ENCODE measurements at places on chromosomes 6 and 20.

DNA sequence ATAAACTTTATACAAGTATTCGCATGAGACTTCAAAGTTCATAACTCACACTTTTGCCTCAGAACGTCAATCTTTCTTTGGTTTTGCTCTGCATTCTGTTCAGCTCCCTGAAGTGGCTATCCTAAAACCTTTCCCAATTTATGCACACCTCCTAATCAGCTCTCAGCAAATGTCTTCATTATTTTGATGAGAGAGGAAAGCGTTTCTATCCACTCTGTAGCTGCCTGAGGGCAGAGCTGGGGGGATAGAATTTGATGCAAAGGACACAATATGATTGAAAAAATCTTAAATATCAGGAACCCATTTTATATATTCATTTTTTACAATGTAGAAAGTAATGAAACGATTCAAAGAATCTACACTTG is 66.8 kb downstream of the MOXD1 start:
- DNase-seq = no peak

DNA sequence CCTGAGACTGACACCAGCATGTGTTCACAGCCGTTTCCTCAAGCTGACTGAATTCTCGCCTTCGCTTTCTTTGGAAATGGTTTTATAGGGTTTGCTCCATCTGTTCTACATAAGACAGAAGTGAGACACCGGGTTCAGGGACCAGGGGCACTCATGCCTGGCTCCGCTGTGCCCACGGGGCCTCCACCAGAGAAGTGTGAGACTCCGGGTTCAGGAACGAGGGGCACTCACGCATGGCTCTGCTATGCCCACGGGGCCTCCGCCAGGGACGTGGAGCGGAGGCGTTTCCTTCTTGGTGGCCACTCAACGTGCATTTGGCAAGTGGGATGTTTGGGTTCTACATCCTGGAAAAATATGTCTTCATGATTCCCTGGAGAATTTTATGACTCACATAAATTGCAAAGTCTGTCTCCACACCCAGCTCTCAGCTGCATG is 106.6 kb downstream of the RNASET2 start:
- DNase-seq = no peak

DNA sequence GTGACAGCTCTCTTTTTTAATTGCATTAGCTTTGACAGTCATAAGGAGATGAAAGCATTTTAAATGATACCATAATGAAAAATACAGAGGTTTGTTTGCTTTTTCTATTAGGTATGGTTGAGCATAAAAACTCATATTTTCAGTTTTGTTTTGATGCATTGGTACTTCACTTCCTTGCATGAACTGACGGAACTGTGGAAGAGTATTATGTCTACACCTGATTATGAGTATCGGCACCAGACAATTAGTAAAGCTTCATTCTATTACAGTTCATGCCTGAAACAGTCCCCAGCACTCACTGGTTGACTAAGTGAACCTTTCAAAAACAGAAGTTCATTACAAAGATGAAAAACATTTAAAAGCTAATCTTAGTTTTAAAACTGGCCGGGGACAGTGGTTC is 593.0 kb downstream of the GRIK2 start:
- DNase-seq = no peak

- no peak for DNase-seq
These were observed 107.9 kb downstream of the DNAH8 start for GRCh38 chr6:38822963-38823362.

DNA sequence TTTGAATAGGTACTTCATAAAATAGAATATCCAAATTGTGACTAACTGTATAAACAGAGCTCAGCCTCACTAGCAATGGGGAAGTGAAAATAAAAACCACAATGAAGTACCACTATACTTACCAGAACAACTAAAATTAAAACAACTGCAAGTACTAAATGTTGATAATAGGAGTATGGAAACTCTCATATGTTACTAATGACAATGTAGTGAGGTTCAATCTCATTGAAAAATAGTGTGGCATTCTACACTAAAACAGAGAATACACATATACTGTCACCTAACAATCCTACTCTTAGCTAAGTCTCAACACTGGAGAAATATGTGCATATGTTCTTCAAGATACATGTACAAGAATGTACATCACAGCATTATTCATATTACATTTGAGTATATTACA is 132.0 kb upstream of the CARMIL1 start:
- DNase-seq = no peak

- no peak for DNase-seq
These were observed 2.4 kb downstream of the MTCL3 start for GRCh38 chr6:127516662-127517273.

GRCh38 chr6:31971279-31971992 is 502 bp downstream of the DXO start:
- no peak for DNase-seq

- DNase-seq = no peak
These were observed 89.5 kb upstream of the AKIRIN2 start for GRCh38 chr6:87791485-87791884.

- DNase-seq = no peak
These were observed 85.2 kb downstream of the SHLD1 start for GRCh38 chr20:5835321-5835821.

GRCh38 chr6:156905801-156906200 is 128.6 kb downstream of the ARID1B start:
- no peak for DNase-seq

DNA sequence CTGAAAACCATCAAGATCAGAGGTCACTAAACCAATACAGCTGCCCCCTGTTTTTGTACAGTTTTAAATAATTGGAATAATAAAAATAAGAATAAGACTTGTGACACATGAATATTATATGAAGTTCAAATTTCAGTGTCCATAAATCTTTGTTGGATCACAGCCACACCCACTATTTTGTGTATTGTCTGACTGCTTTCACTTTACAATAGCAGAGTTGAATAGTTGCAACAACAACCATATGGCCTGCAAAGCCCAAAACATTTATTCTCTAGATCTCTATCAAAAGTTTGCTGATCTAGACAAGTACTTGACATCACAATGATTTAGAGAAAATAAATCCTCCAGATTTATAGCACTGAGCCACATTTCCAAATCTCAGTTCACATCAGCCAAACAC is 73.6 kb downstream of the SPTLC3 start:
- no peak for DNase-seq

DNA sequence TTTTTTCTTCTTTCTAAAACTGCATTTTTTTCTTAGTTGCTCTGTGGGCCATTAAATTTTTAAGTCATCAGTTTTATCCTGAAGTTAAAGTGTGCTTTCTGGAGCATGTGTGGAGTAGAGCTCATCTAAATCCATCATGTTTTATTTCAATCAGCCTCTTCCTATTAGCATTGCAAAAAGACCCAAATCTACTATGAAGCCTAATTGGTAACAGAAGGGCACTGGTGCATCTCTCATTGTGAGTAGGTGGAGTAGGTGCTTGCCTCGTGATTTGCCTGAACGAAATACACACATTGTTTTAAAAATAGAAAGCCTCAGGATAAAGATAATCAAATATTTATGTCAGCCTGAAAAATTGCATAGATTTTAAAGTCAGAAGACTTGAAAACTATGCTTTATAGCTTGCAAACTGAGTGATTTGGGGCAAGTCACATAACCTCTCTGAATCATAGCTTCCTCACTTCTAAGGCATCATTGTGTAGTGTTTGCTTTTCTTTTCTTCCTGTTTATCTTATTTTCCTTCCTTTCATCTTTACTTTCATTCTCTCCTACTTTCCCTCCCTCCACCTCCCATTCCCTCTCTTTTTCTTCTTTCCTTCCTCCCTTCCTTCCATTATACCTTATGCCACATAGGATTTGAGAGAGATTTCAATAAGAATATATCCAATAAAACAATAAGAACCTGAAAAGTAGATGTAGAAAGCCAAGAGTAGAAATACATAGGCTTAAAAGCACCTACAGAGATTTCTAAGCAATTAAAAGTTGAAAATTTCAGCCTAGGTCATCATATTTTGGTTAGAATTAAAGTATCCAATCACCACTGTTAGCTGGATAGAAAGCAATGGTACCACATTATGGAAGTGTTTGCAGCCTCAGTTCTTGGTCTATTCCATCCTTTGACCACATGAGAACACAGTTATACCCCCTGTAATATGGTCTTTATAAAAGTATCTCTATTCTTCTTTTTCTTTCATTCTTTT is 49.6 kb upstream of the RNF146 start:
- no peak for DNase-seq

GRCh38 chr6:36216559-36216958 is 20.0 kb downstream of the BRPF3 start:
- DNase-seq = no peak

DNA sequence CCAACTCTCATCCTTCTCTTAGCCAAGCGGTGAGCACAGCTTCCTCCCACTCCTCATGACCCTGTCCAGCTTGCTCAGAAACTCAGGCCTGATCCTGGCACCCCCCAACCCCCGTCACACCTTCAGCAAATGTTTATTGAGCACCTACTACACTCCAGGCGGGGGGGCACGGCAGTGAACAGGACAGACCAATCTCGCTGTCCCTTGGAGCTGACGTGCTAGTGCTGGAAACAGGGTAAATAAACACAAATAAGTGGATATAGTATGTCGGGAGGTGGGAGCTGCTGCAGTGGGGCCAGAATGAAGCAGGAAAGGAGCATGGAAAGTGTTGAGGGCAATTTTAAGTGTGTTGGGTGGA is 7.4 kb upstream of the SPDEF start:
- DNase-seq = no peak

DNA sequence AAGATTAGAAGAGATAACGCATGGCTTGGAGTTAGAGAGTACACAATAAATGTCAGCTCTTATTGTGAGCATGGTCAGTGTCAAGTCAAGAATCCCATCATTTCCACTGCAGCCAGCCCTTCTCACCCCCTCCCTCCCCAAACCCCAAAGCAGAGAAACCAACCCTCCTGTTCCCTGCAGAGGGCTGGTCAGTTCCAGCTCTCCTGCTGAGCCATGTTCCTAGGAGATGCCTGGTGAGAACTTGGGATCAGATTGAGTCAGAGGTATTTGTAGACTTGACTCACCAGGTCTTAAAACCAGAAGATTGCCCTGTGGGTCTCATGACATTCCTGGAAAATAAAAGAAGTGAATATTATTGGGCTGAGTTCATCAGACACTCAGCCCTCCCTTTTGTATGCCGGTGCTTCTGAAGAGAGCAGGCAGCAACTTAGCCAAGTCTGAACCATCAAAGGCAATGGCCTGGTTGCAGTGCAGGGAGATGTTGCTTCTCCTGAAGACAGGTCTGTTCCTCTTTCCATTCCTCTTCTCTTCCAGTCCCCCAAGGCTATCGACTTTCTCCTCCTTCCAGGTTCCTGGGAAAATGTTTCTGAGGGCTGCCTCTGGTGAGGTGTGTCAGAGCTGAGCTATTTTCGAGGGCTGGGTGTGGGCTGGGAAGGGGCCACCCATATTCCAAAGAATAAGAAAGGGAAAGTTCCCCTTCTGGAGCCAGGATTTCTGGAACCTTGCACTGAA is 278.2 kb upstream of the SUPT3H start:
- DNase-seq = no peak

- no peak for DNase-seq
These were observed 587.5 kb downstream of the CBLN4 start for GRCh38 chr20:55417836-55418235.

DNA sequence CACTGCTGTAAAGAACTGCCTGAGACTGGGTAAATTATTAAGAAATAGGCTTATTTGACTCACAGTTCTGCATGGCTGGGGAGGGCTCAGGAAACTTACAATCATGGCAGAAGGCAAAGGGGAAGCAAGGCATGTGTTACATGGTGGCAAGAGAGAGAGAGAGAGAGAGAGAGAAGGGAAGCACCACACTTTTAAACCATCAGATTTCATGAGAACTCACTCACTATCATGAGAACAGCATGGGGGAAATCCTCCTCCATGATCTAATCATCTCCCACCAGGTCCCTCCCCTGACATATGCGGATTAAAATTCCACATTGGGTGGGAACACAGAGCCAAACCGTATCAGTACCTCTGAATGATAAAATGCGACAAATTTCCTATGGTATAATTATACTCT is 203.9 kb upstream of the MARCKS start:
- DNase-seq = no peak

DNA sequence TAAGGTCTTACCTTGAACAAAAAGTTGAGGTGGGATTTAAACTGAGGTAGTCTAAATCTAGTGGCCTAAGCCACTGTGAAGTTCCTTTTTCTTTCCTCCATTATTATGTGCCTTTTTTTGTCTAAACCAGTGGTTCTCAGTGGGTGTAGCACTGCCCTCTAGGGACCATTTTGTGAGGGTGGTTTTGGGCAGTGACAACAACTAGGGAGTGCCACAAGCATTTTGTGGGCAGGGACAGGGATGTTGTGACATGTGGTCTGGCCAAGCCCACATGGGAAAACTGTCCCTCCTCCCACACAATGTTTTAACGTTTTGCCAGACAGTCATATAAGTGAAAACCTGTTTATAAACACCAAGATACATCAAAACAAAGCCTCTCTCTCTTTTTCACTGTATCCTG is 899.4 kb upstream of the FLRT3 start:
- DNase-seq = no peak

DNA sequence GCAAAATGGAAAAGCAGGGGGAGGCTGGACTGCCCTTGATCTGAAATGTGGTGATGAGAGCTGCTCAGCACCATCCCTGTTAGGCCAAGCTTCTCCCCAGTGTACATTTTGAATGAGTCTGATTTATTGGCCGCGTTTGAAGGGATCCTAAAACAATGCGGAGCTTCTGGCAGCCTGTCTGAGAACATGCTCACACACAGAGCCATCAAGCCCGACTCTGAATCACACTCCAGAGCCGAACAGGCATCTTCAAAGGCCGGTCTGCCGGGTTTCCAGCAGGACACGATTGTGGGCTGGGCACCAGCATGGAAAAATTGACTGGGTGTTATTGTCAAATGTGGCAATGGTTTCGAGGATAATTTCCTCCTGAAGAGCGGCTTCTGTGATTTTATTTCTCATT is 235.9 kb downstream of the TFAP2C start:
- no peak for DNase-seq

DNA sequence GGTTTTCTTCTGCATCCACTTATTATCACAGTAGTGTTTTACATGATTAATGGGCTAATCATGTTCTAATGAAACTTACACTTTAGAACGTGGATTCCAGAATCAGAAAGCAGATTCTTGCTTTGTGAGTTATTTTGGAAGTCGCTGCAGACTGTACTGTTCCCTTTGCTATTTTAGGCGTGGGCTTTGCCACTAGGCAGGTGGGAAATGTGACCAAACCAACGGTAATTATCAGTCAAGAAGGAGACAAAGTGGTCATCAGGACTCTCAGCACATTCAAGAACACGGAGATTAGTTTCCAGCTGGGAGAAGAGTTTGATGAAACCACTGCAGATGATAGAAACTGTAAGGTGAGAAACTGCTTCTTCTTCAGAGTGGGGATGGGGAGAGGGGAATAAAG is 598 bp downstream of the FABP7 start:
- no peak for DNase-seq
